ENCODE measurements at places on chromosomes 5 and 9.
A peak's percentile ranks its signal among the peaks of the same experiment; 100 is the strongest.

- DNase-seq = no peak
Measured at GRCh38 chr9:107685901-107686300, 196.3 kb upstream of the KLF4 start.

DNA sequence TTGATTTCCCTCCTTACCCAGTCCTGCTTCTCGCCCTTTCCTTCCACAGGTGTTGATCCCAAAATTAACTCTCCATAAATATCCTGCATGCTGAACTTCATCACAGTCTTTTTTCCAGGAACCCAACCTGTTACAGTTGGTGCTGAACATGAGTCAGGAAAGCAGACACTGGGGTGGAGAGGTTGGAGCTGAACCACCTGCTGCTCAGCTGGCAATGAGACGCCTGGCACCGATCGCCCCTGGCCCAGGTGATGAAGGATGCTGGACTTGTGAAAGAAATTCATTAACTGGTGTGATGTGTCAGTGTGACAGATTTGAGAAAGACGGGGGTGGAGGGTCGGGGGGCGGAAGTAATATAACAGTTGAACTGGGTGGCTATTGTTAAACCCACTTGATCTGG, 30.6 kb downstream of the CPLX2 start:
- DNase-seq = no peak

DNA sequence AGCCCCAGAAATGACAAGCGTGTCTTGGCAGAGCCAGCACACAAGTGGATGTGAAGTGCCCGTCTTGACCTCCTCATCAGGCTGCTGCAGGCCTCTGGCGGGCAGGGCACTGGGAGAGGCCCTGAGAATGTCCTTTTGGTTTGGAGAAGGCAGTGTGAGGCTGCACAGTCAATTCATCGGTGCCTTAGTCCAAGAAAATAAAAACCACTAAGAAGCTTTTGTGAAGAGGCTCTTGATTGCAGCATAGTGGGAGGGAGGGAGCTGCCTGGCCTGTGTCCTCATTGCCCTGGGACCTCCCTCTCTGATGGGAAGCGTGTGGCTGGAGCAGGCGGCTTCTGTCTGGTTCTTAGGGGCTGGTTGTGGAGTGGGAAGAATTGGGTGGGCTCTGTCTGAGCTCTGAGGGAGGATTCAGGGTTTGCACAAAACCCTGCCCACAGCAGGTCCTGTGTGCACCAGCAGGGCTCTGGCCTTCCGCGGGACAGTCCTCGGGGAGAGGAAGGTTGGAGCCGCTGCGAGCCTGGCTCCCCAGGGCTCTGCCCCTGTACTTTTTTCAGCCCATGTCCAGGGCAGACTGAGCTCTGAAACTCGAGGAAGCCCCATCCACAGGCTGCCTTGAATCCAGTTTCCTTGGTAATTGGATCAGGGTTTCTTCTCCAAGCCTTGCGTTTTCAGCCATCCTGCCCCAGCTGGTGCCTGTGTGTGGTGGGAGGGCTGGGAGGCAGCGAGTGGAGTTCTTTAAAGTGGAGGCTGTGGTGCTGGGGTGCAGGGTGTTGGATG, 1.1 kb downstream of the HRCT1 start:
- DNase-seq = no peak

- DNase-seq = peak; percentile 61
Measured at GRCh38 chr5:119032656-119033055, 38.2 kb upstream of the DMXL1 start.

GRCh38 chr5:103519550-103519949, 43.0 kb downstream of the NUDT12 start:
- no peak for DNase-seq

- DNase-seq = no peak
Measured at GRCh38 chr5:141869040-141869439, 9.2 kb downstream of the PCDH1 start.

DNA sequence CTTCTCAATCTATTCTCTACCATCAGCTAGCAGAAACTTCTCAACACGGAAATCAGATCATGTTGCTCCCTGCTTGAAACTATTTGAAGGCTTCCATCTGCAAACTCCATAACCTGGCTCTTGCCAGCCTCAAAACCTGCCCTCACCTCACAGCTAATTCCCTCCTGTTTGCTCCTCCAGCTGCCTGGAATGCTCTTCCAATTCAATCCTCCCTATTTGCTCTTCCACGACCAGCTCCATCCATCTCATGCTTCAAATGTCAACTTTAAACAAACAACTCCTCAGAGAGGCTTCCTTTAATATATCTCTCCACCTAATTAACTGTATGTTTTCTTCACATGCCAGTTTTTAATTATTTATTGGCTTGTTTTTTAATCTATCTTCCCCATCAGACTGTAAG, 1.5 kb downstream of the PLAA start:
- DNase-seq = no peak

GRCh38 chr5:148730270-148730669, 75.9 kb upstream of the HTR4 start:
- no peak for DNase-seq

GRCh38 chr5:94802450-94802849, 184.0 kb downstream of the SLF1 start:
- DNase-seq = no peak

- no peak for DNase-seq
Measured at GRCh38 chr5:10663489-10664179, 97.4 kb downstream of the DAP start.

- DNase-seq = no peak
Measured at GRCh38 chr9:73183917-73184861, 32.5 kb downstream of the ANXA1 start.

DNA sequence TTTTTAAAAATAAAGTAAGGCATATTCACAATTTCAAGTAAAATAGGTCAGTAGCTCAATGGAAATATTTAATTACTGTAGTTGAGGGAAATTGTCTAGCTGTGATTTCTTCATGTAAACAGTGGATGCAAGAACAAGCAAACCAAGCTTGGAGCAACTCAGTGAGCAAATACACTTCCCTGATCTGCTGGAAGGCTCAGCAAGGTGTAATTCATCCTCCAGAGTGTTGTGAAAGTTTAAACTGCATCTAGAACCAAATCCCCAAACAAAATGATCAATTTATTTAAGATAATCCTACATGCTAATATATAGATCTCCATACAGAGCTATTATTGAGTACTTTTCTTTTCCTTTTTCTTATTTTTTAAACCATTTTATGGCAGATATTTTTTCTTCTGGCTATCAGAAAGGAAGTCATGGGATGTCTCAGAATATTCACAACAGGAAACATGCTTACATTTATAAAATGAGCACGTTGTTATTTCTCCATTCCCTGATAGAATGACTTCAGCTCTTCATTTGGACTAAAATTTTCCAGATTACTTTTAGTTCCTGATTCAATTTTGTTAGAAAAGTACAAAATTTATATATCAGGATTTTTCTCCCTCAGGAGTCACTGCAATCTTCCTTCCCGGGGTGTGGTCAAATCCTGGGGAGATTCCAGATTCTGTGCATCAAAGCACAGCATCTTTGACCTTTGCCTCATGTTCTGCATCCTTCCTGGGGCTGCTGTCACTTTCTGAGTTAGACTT, 219.2 kb upstream of the ELL2 start:
- DNase-seq = no peak

DNA sequence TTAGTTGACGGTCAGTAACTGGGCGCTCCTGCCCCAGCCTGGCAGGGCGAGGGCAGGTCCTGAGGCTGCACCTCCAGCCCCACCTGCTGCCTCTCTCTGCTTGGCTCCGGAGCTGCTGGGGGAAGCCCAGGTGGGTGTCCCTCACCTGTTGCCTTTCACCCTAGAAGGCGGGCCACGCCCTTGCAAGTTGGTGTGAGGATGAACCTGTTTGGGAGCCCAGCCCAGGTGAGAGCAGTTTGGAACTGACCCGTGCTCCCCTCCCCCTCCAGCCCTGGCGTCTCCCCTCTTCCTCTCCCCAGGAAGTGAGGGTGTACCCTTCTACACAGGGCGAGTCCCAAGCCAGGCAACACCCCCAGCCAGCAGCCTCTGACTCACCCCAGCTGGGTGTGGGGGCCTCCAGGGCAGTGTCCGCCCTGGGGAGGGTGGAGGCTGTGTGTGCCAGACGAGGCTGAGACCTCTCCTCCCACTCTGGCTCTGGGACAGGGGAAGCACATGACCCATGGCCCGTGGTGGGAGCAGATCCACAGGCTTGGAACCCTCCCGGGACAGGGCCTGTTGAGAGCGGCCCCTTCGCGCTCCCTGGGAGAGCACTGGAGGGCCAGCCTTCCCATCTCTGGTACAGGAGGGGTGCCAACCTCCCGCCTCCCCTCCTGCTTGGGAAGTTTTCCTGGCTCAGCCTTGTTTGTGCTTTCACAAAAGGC, 10.4 kb downstream of the LRRC8A start:
- no peak for DNase-seq

DNA sequence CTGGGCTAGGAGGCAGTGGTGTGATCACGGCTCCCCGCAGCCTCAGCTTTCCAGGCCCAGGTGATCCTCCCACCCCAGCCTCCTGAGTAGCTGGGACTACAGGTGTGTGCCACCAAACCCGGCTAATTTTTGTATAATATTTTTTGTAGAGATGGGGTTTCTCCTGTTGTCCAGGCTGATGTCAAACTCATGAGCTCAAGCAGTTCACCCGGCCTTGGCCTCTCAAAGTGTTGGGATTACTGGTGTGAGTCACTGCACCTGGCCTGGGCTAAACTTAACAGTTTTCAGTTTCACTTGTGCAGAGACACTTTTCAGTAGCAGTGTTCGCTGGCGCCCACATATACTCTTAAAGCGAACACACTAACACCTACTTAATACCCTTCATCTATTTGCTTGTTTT, 205.6 kb upstream of the ZNF608 start:
- DNase-seq = peak; percentile 69

DNA sequence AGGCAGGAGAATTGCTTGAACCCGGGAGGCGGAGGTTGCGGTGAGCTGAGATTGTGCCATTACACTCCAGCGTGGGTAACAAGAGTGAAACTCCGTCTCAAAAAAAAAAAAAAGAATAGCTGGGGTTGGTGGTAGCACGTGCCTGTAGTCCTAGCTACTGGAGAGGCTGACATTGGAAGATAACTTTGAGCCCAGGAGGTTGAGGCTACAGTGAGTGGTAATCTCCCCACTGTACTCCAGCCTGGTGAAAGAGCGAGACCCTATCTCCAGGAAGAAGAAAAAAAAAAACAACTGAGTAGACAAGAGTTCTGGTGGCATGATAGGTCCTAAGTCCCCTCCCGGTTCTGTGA, 26.3 kb downstream of the GOLGA2 start:
- DNase-seq = no peak

DNA sequence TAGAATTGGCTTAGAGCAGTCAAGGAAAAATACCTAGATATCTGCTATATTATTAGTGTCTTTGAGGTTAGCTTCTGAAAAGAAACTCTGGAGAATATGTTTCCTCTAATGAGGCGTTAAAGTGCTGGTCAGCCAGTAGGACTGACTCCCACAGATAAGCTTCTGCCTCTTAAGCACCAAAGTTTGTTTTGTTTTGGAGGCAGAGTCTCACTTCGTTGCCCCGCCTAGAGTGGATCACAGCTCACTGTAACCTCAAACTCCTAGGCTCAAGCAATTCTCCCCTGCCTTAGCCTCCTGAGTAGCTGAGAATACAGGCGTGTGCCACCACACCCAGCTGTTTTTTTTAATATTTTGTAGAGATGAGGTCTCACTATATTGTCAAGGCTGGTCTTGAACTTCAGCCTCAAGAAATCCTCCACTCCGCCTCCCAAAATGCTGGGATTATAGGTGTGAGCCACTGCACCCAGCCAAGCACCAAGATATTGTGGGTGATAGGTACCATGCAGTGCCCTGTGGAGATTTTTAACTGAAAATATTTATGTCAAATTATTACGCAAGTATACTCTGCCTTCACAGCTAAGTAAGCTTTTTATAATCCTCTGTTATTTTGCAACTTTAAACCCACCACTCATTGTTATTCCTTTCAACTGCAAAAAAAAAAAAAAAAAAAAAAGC, 24.7 kb upstream of the TMEM171 start:
- DNase-seq = no peak
